H9 (cell line): ENCODE measurements at places on chromosomes 6 and 20. TPM values are rescaled to one million over a fixed set of nuclear protein-coding genes. Genes with fewer than 3 reads are reported as not detected.
A peak's percentile ranks its signal among the peaks of the same experiment; 100 is the strongest.

- DNase-seq: no peak
Observed at GRCh38 chr6:135114355-135115145, 59.9 kb upstream of the HBS1L start.

DNA sequence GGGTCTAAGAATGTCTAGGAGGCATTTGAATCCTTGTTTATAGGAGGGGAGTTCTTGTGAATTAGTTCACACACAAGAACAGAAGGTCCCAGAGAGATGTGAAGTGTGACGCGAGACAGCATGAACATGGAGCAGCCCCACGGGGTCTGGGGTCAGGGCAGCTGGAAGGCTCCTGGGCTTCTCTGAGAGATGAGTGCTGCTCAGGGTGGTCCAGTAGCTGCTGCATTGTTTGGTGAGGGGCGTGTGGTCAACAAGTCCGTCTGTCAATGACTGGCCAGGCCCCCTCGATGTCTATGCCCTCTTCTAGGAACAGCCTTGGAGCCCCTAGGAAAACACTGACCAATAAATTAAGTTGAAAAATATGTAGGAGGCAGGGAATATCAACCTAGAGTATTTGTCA is 40.2 kb upstream of the GABRR1 start:
- DNase-seq: no peak

GRCh38 chr6:34912715-34913464 is 23.8 kb downstream of the ANKS1A start:
- DNase-seq: no peak

DNA sequence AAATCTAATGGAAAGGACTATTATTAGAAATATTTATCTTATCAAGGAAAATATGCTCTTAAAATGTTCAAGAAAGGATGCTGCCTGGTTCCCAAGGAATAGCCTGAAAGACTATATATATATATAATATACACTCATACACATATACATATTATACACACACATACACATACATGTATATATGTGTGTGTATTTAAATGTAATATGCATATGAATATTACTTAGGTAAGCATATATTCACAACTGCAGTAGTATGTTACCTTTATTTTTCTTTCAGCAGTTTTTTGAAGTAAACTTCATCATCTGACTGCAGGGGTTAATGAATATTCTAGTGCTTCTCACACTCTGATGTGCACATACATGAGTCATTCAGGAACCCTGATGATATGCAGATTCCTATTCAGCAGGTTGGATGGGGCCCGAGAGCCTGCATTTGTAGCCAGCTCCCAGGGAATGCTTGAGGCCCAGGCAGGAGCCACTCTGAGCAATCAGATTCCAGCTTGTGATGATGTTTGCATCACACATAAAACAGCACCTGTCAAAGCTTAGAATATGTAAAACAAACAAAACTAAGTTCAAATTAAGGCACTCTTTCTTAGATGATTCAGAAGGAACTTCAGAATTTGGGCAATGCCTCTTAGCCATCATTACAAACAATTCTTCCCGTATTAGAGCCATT is 16.1 kb downstream of the MYLK4 start:
- DNase-seq: peak; percentile 65

DNA sequence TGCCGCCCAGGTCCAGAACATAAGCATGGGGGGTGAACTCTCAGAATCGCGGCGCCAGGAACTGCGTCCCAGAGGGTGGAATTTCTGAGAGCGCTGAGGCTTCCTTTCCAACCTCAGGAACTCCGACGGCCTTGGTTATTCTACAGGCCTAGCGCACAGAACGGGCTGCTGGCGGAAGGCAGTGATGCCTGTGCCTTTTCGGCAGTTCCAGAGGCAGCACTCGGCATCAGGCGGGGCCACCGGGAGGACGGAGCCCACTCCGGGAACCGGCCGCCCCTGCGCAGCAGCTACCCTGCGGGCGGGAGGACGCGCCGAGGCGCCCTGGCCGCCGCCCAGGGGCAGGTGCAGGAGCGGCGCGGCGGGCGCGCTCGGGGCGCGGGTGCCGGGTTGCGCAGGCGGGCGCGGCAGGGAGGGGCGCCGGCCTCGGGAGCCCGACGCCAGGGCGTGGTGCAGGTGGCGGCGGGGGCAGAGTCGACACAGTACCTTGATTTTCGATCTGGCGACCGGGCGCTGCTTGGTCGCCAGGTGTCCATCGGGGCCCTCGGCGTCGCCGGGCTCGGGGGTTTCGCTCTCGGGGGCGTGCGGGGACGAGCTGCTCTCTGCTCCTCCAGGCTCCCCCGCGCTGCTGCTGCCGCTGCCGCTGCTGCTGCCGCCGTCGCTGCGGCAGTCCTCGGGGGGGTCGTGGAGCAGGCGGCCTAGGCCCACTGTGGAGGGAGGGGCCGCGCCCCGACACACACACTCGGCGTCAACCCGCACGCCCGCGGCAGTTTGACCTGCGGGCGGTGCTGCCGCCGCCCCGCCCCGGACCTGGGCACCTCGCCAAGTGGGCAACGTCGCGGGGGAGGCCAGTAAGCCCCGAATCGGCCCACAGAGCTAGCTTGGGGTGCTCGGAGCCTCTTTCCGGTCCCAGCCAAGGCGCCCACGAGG is 1.3 kb downstream of the OVOL2 start:
- DNase-seq: peak; percentile 52

- DNase-seq: peak; percentile 18
Observed at GRCh38 chr20:59789686-59790085, 143.8 kb downstream of the SYCP2 start.

- DNase-seq: no peak
Observed at GRCh38 chr6:56046576-56046975, 171.2 kb upstream of the BMP5 start.

- no peak for DNase-seq
Observed at GRCh38 chr6:21384216-21384615, 209.3 kb upstream of the SOX4 start.

- peak; percentile 79 for DNase-seq
Observed at GRCh38 chr6:1609648-1610496, at the start of gene FOXC1. Gene FOXC1, plus strand, starts transcription at chr6:1609915. Its CDS starts 531 bp downstream, at chr6:1610446.

- peak; percentile 61 for DNase-seq
Observed at GRCh38 chr20:48839154-48839917, 11.5 kb upstream of the PREX1 start.

- no peak for DNase-seq
Observed at GRCh38 chr20:57922083-57922482, 212.3 kb upstream of the PMEPA1 start.

DNA sequence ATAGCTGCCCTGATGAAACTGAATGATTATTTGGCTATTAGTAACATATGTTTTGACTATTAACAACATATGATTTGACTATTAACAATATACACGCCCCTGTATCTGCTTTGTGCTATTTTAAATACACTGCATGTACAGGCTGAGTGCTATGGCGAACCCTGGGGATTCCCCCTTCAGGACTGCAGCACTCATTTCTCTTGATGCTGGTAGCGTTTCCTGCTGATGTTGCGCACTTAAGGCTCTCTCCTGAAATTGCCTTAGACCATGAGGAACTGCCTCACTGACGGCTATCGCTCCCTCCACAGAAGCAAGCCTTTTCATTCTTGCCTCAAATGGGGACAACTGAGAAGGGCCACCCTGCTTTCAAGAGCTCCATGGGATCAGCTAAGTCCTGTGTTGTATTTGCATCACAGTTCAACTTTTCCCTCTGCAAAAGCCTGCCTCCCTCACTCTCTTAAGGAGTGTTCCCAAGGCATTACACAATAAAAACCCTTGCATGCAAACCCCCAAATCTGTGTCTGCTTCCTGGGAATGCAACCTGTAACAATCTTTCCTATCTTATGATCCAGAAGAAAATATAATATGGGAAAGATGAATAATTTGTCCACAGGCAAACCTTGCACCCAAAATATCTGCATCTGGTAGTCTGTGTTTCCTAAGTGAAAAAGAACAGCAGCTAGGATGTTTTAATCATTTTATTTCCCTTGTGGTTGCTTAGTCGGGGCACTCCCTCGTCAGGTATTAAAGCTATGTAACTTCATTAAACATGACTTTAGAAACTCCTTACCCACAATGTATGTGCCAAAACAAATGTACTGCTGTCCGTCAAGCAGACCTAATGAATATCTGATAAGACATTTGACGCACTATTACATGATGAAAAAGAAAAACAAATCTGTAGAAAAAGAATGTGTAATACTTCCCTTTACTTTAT is 456.4 kb downstream of the COL12A1 start:
- DNase-seq: no peak

- no peak for DNase-seq
Observed at GRCh38 chr6:113825781-113826180, 31.4 kb upstream of the MARCKS start.

DNA sequence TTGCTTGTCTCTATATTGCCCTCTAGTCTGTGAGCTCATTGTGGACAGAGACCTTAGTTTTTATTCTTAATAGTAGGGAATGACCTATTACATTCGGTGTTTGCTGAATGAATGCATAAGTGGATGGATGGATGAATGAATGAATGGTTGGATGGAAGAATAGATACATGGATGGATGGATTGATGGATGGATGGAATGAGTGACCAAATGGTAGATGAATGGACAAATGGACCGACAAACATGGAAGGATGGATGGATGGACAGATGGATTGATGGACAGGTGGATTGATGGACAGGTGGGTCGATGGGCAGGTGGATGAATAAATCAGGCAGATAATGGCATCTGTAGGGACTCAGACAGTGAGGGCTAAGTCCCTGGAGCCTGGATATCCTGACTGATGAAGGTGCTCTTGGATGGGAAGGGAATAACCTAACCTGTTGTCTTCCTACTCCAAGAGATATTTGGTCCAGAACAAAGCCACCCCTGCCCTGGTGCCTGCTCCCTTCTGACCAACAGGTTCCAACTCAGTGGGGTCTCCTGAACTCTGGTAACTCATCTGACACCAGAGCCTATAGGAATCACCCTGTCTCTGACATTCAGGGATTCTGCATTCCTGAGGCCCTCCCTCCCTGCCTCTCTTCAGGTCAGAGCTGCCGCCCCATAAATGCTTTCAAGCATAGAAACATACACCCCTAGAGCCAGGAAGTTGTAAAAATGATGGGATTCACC is 9.6 kb upstream of the CCN5 start:
- no peak for DNase-seq

- DNase-seq: no peak
Observed at GRCh38 chr6:89217299-89217910, at the start of gene GABRR1. Gene GABRR1, minus strand, starts transcription at chr6:89217358. Its CDS starts 36 bp downstream, at chr6:89217322.

DNA sequence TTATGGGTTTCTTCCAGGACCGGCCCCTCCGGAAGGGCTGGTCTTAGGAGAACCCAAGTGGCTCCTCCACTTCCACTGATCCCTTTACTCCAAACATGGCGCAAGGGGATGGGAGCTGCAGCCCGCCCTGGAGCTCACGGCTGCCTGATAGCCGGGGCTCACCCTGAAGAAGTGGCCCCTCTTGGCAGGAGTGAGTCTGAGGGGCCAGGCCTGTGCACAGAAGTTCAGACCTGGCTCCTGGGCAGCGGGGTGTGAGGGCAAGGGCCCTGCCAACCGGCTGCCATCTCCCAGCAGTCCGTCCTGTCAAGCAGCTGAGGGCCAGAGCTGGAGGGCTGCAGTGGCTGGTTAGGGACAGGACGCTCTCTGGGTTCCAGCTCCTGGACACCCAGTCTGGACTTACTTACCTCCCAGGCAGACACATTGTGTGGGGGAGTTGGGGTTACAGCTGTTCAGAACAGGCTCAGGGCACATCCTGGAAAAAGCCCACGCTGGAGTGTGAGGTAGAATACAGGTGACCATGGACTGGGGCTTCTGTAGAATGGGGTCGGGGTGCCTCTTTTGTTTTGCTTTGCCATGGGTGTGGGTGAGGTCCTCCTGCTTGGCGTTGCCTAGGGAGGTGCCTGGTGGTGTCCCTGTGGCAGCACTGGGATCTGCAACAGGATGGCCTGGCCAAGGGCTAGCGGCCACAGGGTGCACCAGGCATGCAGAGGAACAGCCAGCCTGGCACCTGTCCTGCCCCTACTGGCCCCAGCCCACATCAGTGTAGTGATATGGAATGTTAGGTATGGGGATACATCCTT is 88.4 kb downstream of the ASXL1 start:
- no peak for DNase-seq

DNA sequence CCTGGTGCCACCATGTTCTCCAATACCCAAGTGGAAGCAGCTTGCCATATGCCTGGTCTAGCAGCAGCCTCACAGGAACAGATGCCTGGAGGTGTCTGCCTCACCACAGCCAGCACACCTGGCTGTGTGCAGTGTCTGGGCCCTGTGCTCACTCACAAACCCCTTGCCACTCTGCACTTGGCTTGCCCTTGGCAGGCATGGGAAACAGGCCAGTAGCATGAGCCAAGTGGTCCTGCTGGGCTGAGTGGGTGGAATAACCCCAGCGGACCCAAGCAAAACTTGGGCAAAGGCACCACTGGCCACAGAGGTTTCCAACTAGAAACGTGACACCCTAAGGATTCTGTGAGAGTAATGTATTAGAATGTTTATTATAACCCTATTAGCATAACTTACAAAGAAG is 600.5 kb upstream of the GJE1 start:
- DNase-seq: no peak

GRCh38 chr6:113855500-113856374 is 1.4 kb upstream of the MARCKS start:
- DNase-seq: peak; percentile 28

SRSF12 gene
- 7.5 and 7.6 TPM in 2 replicates for total RNA-seq

SCUBE3 gene
- 2.2 and 2.7 TPM in 2 replicates for total RNA-seq

AARS2 gene
- total RNA-seq: 21.7 and 22.1 TPM in 2 replicates

SLC52A3 gene
- 3.2 and 3.3 TPM in 2 replicates for total RNA-seq

STXBP5 gene
- 8.4 and 11.6 TPM in 2 replicates for total RNA-seq

C6orf15 gene
- total RNA-seq: not detected in 2 replicates

SLPI gene
- total RNA-seq: not detected in 2 replicates

NKAIN4 gene
- 19.1 and 20.9 TPM in 2 replicates for total RNA-seq
